ENCODE measurements at places on chromosomes 7 and 10. TPM values are rescaled to one million over a fixed set of nuclear protein-coding genes. Genes with fewer than 3 reads are reported as not detected.

- H3K36me3 ChIP-seq, result no peaks in the 10 kb centered on the region
- no peak for DNase-seq
- H3K27me3 ChIP-seq, result no peaks in the 10 kb centered on the region
- no peak overlapping the region for H3K4me3 ChIP-seq
- H3K4me1 ChIP-seq, result peaks cover 33% of the 10 kb centered on the region
Observed at GRCh38 chr7:36204929-36205635, 52.0 kb downstream of the EEPD1 start.

- peak overlapping the region; percentile 65 for H3K27ac ChIP-seq
- no peaks in the 10 kb centered on the region for H3K27me3 ChIP-seq
- DNase-seq, result no peak
- H3K4me3 ChIP-seq, result no peak overlapping the region
Observed at GRCh38 chr10:124683814-124684213, 60.4 kb downstream of the FAM53B start.

- DNase-seq, result peak; percentile 57
- H3K4me3 ChIP-seq, result no peak overlapping the region
- no peaks in the 10 kb centered on the region for H3K27me3 ChIP-seq
- H3K36me3 ChIP-seq, result no peaks in the 10 kb centered on the region
- no peaks in the 10 kb centered on the region for H3K4me1 ChIP-seq
Observed at GRCh38 chr7:157996359-157997079, 591.1 kb downstream of the PTPRN2 start.

DNA sequence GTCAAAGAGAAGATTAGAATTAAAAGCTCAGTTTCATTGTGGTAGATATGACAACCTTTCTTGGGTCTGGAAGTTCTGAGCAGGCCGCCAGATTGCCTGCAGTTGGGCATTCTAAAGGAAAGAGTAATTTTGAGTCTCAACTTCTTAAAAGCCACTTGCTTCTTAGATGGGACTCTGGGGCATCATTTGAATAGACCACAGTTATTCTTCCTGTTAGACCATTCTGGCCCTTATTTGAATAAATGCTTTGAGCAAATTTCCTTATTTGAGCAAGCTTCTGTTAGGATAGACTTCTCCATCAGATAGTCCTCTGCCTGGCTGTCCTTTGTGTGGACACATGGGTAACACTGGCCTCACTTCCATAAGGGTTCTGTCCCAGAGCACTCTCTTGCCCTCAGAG, 40.2 kb downstream of the SND1 start:
- no peak for DNase-seq
- peaks cover 6% of the 10 kb centered on the region for H3K4me1 ChIP-seq
- H3K36me3 ChIP-seq, result peaks cover 62% of the 10 kb centered on the region
- H3K27me3 ChIP-seq, result no peaks in the 10 kb centered on the region
- H3K27ac ChIP-seq, result no peak overlapping the region

The SLIT1 gene
- 0.23 TPM for total RNA-seq

DNA sequence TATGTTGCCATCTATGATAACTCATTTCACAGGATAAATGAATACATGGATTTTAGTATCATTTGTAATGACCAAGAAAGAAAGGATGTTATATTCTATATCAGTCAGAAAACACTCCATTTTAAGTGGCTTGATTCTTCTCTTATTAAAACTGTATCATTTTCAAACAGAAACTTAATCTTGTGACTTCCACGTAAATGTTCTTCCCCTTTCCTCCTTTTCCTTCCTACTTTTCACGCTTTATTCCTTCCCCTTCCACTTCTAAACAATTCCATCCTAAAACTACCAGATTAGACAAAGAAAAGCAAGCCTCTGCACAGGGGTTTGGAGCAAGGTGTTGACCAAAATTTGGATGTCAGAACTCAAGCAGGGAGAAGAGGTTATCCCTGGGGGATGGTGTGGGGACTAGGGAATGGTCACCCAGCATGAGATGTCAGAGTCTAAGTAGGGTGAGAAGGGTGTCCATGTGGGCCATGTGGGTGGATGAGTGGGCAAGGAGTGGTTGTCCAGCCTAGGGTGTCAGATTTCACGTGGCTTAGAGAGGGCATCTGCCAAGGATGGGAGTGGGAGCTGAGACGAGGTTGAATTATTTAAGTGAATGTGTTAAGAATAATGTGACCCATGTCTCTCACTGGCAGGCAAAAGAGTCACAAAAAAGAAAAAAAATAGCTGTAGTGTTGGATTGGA, 5.0 kb upstream of the GSAP start:
- H3K36me3 ChIP-seq, result no peaks in the 10 kb centered on the region
- no peak overlapping the region for H3K4me3 ChIP-seq
- no peaks in the 10 kb centered on the region for H3K27me3 ChIP-seq
- peak overlapping the region; percentile 17 for H3K27ac ChIP-seq
- no peak for DNase-seq

The NCF1 gene
- 32.8 TPM for total RNA-seq

DNA sequence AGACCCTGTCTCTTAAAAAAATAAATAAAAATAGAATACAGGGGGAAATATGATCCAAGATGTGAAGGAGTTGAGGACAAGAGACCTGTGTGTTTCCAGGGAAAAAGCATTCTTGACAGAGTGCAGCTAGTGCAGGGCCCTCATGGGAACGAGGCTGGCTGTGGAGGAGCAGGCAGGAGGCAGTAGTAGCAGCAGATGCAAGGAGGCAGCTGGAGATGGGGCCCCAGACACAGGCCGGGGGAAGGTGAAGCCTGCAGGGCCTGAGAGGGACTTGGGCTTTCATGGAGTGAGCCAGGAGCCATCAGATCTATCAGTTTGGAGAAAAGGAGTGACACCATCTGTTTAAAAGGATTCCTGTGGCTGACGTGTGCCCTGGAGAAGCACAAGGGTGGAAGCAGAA, 71.4 kb upstream of the ZNF438 start:
- H3K4me1 ChIP-seq, result no peaks in the 10 kb centered on the region
- H3K4me3 ChIP-seq, result no peak overlapping the region
- DNase-seq, result no peak
- no peak overlapping the region for H3K27ac ChIP-seq
- H3K27me3 ChIP-seq, result no peaks in the 10 kb centered on the region
- no peaks in the 10 kb centered on the region for H3K36me3 ChIP-seq

GRCh38 chr10:45023426-45023825, 22.7 kb downstream of the ZNF22 start:
- no peak overlapping the region for H3K27ac ChIP-seq
- H3K4me1 ChIP-seq, result no peaks in the 10 kb centered on the region
- DNase-seq, result no peak
- no peaks in the 10 kb centered on the region for H3K27me3 ChIP-seq
- H3K36me3 ChIP-seq, result no peaks in the 10 kb centered on the region

GRCh38 chr7:103432712-103433111, 13.3 kb downstream of the SLC26A5 start:
- DNase-seq, result no peak
- H3K27ac ChIP-seq, result no peak overlapping the region
- no peaks in the 10 kb centered on the region for H3K36me3 ChIP-seq
- H3K4me3 ChIP-seq, result no peak overlapping the region

GRCh38 chr10:33005322-33006301, 47.6 kb upstream of the ITGB1 start:
- peak; percentile 92 for DNase-seq
- H3K4me1 ChIP-seq, result peaks cover 21% of the 10 kb centered on the region
- no peaks in the 10 kb centered on the region for H3K36me3 ChIP-seq

DNA sequence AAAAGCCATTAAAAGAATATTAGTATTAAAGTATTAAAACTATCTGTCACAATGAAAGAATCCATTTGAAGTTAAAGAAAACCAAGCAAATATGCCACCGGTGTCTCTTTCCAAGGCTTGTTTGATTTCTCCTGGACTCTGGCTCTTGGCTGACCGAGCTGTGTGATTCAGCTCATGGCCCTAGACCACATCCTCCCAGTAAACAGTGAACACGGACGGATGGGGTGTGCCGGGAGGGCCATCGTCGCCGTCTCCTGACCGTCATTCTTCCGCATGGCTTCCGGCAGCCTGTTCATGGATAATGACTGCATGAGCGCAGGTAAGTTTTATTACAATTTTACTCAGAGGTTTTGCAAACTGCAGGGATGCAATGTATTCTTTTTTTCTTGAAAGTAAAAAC, 218.5 kb downstream of the DNAJB6 start:
- no peak overlapping the region for H3K4me3 ChIP-seq
- DNase-seq, result peak; percentile 40
- H3K36me3 ChIP-seq, result no peaks in the 10 kb centered on the region
- no peaks in the 10 kb centered on the region for H3K4me1 ChIP-seq
- H3K27ac ChIP-seq, result no peak overlapping the region
- no peaks in the 10 kb centered on the region for H3K27me3 ChIP-seq

GRCh38 chr7:73995330-73995729, 32.6 kb upstream of the ELN start:
- H3K27me3 ChIP-seq, result no peaks in the 10 kb centered on the region
- no peak overlapping the region for H3K27ac ChIP-seq
- H3K4me1 ChIP-seq, result peaks cover 7% of the 10 kb centered on the region
- no peak overlapping the region for H3K4me3 ChIP-seq
- DNase-seq, result no peak
